ENCODE measurements at places on chromosomes 6 and 20.

DNA sequence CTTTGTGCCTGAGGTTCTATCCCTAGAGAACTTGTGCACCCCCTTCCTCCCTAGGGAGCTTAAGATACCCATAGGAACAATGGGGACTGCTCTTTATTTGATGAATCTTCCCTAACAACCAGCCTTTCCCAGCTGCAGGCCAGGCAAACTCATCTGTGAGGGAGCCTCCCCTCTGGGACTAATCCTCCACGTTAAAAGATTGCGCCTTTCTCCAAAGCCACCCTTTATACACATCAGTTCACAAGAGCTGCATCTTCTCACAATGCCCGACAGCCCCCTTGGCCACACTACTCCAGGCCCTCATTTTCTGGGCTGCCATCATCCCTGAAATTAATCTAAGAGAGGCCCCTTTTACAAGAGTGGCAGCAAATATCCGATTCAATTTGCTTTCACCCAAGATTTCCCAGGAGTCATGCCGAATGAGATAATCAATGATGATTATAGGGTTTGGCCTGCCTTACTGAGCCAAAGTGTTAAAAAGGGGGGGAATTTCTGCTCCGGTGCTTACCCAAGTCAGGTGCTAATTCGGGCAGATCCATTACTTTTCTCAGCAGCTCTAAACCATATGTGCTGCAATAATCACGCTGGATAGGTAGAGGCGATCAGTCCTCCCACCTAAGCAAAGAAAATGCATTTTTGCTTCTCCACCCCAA, 336.5 kb downstream of the KIF16B start:
- no peak for DNase-seq

- no peak for DNase-seq
Measured at GRCh38 chr20:63446216-63447024, 26.0 kb downstream of the KCNQ2 start.

DNA sequence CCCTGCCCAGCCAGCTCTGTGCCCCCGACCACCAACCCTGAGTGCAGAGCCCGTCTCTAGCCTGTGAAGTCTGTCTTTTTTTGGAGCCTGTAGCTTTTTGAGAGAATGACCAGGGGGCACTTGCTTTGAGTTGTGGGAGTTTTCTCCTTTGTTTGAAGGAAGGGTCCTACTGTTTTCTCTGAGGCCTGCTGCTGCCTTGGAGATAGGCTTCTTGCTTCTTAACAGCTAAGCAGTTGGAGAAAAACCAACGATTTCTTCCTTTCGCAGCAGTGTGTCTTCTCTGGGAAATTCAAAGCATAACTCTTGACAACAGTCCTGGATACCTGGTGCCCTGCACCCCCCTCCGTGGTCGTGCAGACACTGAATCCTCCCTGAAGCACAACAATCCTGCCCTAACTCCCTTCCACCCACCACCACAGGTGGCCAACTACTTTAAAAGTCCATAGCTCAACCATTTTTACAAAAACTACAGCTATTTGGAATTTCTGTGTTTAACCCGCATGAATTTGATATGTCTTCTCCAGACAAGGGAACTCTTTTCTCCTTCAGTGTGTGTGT, 61.0 kb downstream of the FAM50B start:
- DNase-seq: no peak

DNA sequence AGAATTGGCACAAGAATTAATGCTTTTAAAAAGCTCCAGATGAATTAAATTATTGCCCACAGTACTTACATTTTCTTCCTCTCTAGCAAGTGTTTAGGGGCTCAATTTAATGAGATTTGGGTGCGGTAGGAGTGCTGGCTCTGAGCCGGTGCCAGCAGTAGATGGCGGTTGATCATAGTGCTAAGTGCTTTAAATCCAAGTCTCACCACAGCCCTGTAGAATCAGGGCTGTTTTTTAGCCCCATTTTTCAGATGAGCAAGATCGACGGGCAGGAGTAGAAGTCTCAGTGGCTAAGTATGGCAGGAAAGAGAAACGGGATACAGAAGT, 136.9 kb upstream of the SALL4 start:
- no peak for DNase-seq

GRCh38 chr6:37155394-37156312, 14.3 kb upstream of the PIM1 start:
- no peak for DNase-seq

DNA sequence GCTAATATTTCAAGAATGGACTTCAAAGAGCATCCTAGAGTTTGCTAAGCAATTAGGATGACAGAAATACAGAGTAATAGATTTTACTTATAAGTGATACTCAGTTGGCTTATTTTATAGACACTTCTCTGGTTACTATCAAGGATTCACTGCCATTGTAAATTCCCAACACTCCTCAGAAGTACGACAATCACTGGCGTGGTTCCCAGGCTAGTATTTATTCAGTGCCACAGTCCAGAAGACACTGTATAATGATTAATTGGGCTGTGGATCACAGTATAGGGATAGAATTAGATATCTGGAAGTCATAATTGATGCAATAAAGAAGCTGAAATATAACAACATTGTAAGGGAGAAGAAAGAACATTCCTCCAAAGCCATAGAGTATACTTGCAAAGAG, 15.7 kb downstream of the MANEA start:
- DNase-seq: peak; percentile 40
